Non-pigmented ciliary epithelial cell (primary cell): ENCODE measurements at places on chromosomes 5 and 9.

- DNase-seq, result no peak
These were observed 236.9 kb downstream of the ARRDC3 start for GRCh38 chr5:91146230-91146629.

DNA sequence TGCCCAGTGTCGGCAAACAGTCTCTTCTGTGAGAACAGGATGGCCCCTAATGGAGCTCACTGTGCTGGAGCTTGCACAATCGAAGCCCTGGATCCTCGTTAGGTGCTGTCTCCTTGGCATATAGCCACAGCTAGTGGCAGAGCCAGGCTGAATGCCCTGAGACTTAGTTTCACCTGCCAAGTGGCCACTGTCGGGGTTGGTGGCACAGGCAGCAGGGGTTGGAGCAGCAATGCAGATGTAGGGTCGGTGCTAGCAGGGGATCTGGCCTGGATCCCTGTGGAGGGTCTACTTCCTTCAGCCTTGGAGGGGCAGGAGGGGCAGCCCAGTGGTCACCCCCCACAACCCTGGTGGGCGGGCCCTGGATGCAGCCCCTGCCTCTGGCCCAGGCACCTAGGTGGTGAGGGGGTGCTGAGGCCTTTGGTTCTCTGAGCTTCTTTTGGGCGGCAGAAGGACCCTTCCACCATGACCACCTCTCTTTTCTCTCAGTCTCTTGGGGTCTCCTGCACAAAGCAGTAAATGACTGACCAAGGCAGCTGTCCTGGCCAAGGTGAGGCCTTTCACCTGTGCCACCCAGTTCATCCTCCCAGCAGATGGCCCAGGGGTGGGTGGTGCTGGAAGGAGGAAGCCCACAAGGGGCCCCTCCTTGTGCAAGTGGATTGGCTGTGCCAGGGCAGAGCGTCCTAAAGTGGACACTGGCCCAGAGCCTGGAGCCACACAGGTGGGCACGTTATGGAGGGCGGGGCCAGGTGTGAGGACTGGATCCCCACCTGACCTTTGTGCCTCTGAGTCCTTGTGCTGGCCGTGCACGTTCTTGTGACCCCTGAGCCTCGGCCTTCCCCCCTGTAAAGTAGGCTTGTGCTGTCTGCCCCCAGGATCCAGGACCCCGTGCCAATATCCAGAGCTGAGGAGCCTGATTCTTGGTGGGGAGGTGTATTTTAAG lies 44.8 kb downstream of the PHF2 start:
- no peak for DNase-seq

DNA sequence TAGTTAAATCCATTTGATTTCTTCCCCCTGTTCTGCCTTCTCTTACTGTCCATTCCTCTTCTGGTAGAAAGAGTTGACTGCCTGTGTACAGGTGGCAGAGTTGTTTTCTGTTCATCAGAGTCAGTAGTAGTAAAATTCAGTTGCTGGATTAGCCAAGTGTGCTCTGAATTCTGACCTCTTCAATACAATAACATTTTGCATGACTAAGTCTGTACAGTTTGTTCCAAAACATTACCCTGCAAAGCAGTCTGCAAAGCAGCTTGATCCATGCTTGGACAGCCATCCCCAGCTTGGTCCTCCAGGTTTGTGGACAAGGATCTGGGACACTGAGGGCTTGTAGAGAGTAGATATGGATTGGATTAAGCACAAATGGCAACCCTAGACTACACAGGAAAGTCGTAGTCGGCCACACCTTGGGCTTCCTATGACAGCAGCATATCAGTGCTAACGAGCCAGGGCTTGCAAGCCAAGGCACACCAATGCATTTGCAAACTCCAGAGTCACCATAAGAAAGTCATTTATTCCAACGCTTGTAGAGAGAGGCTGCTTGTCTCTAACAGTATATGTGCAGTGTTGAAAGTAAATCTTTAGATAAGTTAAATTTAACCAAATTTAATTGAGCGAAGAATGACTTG lies 25.2 kb downstream of the IL12B start:
- no peak for DNase-seq

DNA sequence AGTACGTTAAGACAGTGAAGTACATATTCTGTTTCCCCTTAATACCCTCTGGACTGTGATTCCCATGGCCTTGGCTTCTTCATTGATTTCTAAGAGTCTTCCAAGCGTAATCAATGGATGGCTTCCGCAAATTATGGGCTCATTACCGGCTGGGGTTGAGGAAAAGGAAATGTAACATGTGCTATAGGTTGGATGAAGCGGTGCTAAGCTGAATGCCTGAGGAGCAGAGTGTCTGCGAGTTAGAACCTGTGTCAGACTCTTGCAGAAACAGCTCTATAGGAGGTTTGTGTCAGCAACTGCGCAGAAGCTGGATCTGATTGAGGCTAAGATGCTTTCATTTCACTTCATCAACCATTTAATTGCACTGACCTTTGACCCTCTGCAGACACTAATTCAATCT lies 114.3 kb upstream of the CDH18 start:
- no peak for DNase-seq

GRCh38 chr5:8993031-8993430 lies 552.8 kb downstream of the SEMA5A start:
- no peak for DNase-seq

GRCh38 chr5:6506611-6507010 lies 58.0 kb downstream of the UBE2QL1 start:
- DNase-seq, result no peak

GRCh38 chr9:40926404-40927259 lies 201.8 kb downstream of the FOXD4L6 start:
- DNase-seq, result no peak
